ENCODE measurements at places on chromosomes 4 and X.

DNA sequence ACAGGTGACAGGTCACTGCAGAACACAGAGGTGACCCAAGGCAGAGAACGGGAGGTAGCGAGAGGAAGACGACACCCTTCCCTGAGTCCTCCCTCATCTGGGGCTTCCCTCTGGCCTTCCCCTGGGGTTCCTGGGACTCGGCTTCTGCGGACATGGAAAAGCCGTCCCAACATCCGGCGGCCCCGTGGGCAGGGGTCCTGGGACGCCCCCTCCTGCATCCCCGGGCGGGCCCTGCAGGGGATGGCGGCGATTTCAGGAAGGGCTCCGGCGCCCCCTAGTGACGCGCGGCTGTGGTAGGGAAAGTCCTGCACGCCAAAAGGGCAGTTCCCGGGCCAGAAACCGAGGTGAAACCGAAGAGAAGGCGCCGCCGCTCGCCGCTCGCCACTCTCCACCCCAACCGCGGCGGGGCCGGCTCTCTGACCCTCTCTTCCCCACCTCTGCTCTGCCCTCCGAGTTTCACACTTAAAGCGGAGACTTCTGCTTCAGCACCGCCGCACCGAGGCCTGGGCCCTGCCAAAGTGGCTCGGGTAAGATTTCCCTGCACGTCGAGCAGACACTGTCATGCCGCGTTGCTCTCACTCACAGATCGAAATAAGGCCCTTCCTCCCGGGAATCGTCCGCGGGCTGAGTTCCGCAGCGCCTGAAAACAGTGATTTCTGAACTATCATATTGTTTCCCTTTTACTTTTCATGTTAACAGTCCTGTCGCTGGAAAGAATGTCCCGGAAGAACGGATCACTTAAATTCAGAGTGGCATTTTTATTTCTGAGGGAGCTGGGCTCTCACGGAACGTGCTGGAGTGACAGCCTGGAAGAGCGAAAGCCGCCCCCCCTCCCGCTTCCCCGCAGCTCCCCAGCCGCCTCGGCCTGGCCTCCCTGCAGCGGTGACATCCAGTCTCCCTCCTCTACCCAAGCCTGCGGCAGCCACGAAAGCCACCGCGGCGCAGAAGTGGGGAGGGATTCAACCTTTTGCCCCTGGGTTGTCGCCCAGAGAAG is 110.6 kb downstream of the DCTD start:
- no peak for DNase-seq

DNA sequence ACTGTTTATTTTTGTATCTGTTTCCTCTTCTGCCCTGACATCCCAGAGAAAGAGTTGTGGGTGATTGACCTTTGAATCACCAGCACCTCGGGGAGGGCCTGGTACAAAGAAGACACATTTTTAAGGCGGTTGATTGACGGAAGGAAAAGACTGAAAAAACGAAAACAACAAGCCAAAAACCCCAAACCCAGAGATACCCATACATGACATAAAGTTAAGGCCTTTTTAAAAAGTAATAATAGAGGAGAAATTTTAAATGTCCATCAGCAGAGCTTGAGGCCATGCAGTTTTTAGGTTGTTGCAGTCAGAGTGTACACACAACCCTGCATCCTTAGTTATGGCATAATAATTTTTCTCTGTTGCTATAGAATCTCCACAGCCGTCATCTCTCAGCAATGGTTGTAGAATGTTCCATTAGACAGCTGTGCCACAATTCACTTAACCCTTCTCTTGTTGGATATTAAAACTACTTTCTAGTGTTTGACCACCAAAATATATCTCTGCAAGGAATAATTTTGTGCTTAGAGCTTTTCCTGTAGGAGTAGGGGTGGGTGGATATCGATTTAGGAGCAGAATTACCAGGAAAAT is 110.2 kb downstream of the GNL3L start:
- DNase-seq, result no peak

GRCh38 chr4:186684889-186685309 is 38.8 kb downstream of the FAT1 start:
- no peak for DNase-seq

DNA sequence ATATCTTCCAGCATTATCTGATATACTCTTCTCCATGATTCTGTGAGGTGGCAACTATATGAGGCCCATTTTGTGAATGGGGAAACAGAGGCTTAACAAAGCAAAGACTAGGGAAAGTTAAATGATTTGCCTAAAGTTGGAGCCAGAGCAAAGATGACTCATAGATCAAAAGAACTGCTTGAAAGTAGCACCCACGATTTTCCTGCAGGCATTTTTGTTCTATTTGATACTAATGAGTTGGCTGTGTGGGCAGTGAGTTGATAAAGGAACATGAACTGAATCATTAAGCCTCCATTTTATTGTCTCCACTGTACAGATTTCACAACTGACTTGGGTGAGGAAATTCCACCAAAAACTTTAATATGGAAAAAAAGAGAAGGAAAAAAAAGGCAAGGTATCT is 138.9 kb upstream of the IGFBP7 start:
- DNase-seq, result no peak

DNA sequence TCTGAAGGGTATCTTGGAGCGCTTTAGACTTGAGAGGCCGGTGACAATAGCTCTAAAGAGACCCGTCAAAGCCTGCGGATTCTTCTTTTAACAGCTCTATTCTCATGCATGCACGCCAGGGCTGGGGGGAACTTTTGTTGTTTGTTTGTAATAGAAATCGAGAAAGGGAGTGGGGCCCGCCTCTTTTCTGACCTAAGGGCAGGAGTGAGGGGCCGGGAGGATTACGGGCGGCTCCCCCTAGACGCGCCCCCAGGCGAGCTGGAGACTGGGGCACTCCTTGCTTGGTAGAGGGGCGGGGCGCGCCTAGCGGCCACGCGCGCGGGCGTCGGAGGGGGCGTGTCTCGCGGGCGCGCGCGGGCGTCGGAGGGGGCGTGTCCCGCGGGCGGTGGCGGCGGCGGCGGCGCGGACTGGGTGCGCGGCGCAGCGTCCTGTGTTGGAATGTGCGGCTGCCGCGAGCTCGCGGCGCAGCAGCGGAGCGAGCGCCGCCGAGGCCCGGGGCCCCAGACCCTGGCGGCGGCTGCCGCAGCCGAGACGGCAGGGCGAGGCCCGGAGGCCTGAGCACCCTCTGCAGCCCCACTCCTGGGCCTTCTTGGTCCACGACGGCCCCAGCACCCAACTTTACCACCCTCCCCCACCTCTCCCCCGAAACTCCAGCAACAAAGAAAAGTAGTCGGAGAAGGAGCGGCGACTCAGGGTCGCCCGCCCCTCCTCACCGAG is at the start of gene REST:
REST (plus strand) TSS at position 412 of the 717 bp plus-strand sequence. CDS start 2,739 bp downstream, outside the sequence.
- no peak for DNase-seq

DNA sequence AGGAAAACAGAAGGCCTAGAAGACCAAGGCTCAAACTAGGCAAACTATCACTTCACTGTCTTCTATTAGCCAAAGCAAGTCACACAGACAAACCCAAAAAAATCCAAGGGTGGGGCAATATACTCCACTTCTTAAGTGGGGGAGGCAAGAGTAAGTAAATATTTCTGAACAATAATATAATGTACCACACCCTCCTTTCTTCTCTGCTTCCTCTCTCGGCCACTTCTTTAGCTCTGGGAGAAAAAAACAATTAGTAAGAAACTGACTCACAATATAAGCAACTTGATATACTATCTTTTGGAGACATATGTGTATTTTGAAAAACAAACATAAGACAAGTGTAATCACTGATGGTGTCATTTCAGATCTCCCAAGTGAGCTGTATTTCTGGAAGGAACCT is 14.8 kb downstream of the DCAF8L1 start:
- no peak for DNase-seq

- DNase-seq, result no peak
These were observed 44.7 kb upstream of the FGF13 start for GRCh38 chrX:138756234-138756633.

DNA sequence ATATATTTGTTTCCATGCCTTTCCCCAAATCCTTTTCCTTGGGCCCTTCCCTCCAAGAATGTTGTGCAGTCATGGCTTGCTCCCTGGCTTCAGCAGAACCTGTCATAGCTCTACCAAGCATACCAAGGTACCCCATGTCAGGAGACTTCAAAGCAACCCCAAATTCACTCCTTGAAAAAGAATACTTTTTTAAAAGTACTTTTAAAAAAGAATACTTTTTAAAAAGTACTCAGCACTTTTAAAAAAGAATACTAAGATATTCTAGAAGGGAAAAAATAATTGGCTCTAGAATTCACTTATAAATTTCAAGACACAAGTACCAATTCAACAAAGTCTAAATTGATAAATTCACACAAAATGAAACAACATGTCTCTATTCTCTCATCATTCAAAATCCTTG is 76.0 kb downstream of the NR3C2 start:
- DNase-seq, result no peak

DNA sequence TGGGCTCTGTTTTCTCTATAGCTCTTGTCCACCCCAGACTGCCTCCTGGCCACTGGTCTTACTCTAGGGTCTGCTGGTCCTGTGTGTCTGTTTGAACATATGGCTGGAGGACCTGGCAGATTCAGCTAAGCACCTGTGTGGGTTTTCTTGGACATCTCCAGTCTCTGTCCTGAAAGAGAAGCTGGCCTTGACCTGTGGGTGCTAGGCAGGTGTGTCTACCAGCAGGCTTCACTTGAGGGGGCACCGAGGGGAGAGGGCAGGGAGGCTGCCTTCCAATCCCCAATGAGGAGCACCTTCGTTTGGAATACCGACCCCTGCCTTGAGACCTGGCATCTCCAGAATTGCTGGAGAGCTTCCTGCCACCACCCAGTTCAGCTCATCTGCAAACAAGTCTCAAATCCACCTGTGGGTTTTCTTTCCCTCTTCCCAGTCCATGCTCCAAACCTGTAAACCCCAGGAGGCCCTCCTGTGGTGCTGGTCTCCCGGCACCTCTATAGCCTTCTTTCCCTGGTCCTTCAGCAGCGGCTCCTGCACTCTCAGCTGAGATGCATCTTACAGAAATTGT is 45.2 kb downstream of the HTRA3 start:
- no peak for DNase-seq

GRCh38 chr4:3215256-3215655 is 33.7 kb upstream of the MSANTD1 start:
- no peak for DNase-seq

GRCh38 chr4:114163051-114163450 is 183.6 kb upstream of the ARSJ start:
- DNase-seq, result no peak

GRCh38 chr4:8472689-8473197 is 32.2 kb downstream of the TRMT44 start:
- DNase-seq, result no peak

- no peak for DNase-seq
These were observed 63.2 kb upstream of the WWC2 start for GRCh38 chr4:183035726-183036415.

GRCh38 chr4:116055857-116056827 is 942.7 kb upstream of the NDST4 start:
- no peak for DNase-seq

DNA sequence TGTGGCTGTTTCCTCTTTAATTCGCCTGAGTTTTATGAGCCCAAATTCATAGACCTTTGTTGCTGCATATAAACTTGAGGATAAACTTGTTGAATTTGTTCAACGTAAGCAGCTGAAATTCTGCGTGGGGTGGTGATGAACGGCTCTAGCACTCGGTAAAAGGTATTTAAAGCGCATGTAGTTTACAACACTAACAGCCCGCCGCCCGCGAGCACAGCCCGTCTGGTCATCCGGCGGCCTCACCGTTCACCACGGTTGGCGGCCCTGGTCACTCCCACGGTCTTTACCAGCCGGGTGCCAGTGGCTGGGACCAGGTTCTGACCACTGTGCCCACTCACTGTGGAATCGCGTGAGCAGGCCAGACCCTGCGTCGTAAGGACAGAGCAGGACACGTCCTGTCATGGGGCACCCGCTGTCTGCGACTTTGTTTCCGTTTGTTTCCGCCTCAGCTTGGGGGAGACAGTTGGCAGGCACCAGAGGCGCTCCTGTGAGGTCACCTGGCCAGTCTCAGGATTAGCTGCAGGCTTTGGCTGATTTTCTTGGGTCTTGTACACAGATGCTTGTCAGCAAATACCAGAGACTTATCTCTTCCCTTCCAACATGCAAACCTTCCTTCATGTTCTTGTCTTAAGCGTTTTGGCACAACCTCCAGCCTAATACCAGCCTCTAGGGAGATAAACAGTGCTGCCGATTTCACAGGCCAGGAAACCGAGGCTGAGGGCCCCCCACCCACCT is 36.8 kb upstream of the SPON2 start:
- DNase-seq, result no peak

DNA sequence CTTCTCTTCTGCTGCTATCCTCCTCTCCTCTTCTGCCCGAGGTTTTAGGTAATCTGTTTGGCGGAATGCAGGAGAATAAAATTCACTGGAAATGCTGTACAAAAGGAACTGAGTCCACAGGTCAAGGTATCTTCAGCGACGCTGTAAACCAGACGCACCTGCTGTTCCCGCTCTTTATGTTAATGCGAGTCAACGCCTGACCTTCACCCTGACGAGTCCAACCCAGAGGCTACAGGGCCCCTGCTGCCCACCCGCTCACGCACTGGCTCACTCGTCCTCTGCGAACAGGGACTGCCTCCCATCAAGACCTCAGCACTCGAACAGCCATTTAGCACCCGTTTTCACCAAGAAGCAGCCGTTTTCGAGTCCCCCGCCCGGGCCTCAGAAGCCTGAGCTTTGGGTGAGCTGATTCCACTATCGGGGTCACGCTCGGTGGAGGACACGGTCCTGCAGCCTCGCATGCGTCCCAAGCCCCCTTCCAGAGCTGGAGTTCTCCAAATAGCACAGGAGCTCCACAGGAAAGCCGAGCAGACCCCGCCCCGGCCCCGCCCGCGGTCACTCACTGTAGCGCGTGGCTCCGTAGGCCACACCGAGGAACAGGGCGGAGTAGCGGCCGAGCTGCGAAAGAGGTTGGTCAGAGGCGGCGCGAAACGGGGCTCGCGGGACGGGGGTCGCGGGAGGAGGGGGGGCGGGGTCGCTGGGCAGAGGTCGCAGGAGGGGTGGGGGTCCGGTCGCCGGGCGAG is 556 bp downstream of the ATP5ME start:
- DNase-seq, result no peak

GRCh38 chrX:9597361-9598035 is 132.6 kb downstream of the TBL1X start:
- no peak for DNase-seq

GRCh38 chrX:147565237-147565636 is 346.5 kb upstream of the FMR1 start:
- DNase-seq, result no peak

DNA sequence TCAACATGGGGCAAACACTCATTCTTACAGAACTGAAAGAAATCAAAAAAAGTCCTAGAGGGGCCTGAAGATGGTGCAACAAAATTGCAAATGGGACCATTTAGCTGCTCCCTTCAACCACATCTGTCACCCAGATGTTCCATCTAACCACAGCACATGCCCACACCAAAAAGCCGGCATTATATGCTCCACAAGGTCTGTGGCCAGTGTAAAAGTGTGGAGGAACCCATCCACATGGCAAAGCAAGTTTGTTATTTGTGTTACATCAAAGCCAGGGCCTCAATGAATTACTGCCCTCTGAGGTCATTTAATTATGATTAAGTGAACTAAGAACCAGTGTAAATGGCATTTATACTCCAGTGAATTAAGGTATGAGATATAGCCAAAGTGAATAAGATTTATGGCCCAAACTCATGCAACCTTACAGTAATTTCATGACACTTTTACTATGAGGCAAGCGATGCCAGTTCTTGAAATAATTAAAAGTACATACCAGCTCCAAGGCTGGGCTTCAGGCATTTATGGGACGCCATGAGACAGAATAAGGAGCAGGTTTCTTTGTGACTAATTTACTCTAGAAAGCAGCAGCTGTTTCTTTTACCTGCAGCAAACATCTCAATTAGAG is 48.7 kb upstream of the FGF16 start:
- DNase-seq, result no peak

All from NCI-H2107 (cell line).